NT2/D1 (cell line): ENCODE measurements at places on chromosomes 7 and 10.
A peak's percentile ranks its signal among the peaks of the same experiment; 100 is the strongest.

GRCh38 chr7:148620749-148621359 is 30.3 kb downstream of the C7orf33 start:
- DNase-seq: no peak

DNA sequence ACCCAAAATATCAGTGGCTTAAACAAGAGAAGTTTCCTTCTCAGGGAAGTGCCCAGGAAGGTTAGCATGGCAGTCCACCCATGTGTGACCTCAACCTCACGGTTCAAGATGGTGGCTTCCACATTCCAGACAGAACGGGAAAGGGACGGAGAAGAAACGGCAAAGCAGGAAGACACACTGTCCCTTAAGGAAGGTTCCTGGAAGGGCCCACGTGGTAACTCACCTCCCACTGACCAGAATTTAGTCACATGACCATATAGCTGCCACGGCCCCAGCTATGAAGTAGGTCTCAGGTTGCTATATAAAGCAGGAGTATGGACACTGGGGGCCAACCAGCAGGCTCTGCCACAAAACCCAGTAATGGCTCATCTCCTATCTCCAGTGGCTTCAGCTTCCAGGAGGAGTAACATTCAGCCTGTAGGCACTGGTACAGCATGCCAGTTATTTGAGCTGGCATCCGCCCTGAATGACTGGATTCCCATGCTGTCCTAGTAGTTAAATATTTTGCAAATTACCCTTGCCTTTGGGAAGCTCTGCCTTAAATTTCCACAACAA is 278.5 kb upstream of the KLF14 start:
- DNase-seq: no peak

- DNase-seq: no peak
Measured at GRCh38 chr7:137204246-137204645, 139.3 kb downstream of the PTN start.

DNA sequence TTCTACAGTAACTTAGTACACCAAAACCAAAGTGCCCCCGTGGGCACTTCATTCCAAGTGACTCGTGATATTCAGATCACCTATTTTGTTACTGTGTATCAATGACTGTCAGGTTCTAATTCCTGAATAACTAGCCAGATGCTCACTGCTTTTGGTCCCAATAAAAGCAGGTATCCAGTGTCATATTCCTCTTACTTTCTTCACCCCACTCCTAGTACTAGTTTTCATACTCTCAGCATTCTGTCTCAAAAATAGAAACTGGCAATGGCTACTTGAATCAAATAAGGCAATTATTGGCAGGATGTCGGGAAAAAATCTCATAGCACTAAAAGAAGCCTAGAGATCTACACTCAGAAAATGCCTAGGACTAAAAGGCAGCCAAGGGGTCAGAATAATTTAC is 84.6 kb downstream of the ZNF467 start:
- no peak for DNase-seq

GRCh38 chr7:152013974-152014373 is 11.5 kb upstream of the GALNT11 start:
- DNase-seq: no peak

GRCh38 chr7:46164629-46165028 is 243.6 kb upstream of the IGFBP3 start:
- no peak for DNase-seq

GRCh38 chr10:3691482-3691881 is 93.5 kb downstream of the KLF6 start:
- no peak for DNase-seq

- no peak for DNase-seq
Measured at GRCh38 chr7:26629696-26630095, 234.7 kb downstream of the SKAP2 start.

DNA sequence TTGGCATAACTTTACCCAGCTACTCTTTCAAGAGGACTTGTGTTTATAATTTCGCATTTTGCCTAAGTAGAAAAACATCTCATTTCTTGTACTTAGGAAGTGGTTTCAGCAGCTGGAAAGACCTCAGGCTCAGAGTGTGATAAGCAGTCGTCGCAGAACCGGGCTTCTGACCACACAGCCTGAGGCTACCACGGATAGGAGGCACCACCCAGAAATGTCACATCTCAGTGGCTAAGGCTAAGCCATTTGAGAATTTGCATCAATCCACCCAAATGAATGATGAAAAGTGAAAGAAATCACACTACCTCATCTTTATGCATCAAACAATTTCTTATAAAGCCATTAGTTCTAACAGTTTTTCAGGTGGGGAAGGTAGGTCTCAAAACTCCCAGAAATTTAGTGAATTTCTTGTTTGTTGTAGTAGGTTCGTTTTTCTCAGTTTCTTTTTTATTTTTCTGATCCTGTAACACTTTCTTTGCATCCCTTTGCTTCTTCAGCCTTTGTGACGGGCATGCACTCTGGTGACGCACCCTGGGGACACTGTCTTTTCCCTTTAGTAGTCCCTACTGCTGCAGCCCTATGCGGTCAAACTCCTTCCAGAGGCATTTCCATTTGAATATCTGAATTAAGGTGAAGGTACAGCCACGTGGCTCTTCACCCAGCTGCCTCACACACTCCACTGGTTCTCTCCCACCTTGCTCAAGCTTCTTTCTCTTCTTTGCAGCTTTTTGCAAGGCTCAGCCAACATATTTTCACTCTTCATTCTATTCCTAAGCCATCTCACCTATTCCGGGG is 68.5 kb downstream of the MAP3K8 start:
- no peak for DNase-seq

- DNase-seq: no peak
Measured at GRCh38 chr10:21510241-21511094, 15.0 kb downstream of the SKIDA1 start.

DNA sequence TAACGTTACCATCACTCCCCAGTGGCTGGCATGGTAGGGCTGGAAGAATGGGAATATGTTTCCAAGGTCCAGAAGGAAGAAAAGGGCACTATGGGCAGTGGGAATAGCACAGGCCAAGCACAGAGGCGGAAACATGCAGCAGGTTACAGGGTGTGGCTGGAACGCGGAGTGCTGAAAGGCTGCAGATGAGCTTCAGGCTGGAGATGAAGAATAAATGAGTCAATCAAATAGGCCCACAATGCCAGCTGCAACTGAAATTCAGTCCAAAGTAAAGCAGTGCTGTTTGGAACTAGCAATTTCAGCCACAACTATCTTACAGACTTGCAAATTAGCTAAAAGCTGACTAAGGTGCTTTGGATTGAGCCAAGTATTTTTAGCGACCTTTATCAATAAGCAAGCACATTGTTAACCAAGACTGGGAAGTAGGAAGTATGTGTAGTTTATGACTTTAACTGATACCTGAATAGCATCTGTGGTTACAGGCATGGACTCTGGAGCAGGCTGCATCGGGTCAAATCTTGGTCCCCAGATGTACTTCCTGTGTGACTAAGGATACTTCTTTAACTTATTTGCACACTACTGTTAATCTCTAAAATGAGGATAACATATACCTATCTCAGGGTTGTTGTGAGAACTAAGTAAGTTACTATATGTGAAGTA is 77.5 kb upstream of the CTTNBP2 start:
- DNase-seq: no peak

DNA sequence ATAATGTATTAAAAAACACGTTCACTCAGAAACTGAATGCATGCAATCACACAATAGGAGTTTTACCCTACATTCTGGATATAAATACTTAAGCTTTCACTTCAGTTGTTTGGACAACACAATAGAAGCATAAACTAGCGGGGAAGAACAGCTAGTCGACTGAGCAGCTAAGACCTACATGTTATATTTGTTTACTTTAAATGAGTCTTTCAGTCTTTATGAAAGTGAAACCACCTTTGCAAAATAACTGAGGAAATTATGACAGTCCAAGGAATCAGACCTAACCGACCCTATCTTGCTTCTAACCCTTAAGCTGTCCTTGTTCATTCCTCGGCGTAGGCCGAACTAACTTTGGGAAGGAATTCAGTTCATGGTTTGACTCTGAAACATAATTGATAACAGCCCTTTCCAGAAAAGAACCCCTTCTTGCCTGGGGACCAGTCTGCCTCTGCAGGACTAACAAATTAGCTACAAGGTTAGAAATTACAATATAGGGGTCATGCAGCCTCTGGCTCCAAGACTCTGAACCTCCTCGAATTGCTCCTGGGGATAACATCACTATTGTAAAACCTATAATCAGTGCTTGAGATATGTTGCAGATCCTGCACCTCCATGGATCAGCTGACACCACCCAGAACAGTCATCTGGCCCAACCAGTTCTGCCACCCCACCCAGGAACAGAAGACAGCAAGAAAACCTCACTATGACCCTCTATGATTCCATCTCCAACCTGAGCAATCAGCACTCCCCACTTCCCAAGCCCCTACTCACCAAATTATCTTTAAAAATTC is 185.1 kb upstream of the KLF6 start:
- no peak for DNase-seq

- DNase-seq: no peak
Measured at GRCh38 chr7:36747280-36748016, 23.2 kb upstream of the AOAH start.

GRCh38 chr10:43361547-43362190 is 9.8 kb upstream of the FXYD4 start:
- DNase-seq: no peak

- DNase-seq: no peak
Measured at GRCh38 chr7:106345421-106346166, 60.8 kb upstream of the NAMPT start.

DNA sequence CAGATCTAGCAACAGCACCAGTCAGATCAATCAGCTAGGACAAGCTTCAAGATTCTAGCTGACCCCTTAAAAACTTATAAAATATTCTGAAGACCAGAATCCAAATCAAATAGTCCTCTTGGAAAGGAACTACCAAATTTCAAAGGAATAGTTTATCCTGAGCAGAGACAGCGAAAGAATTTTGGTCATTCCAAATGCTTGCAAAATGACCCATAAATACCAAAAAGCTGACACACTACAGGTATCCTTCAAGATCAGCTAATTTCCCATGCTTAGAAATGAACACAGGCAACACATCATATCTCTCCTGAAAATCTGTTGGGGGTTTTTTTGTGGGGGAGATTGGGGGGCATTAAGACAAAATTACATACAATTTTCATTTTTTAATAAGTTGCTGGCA is 78.8 kb downstream of the PDSS1 start:
- no peak for DNase-seq

DNA sequence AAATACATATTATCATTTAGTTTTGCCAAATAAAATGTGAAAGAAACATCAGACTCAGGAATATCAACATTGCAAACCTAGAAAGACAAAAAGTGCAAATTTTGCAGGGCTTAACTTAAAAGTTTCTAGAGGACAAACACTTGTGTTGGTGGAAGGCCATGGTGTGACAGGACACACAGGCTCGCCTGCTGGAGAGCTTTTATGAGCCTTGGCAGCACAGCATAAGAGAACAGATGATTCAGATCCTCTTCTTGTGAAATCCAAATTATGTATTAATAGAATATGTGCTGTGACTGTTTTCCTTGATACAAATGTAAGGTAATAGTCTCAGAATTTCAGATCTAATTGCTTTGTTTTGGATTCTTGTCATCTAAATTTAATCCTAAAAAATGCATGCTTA is 72.9 kb upstream of the ABCB5 start:
- DNase-seq: no peak

- DNase-seq: no peak
Measured at GRCh38 chr7:28835800-28836199, 122.3 kb downstream of the TRIL start.

DNA sequence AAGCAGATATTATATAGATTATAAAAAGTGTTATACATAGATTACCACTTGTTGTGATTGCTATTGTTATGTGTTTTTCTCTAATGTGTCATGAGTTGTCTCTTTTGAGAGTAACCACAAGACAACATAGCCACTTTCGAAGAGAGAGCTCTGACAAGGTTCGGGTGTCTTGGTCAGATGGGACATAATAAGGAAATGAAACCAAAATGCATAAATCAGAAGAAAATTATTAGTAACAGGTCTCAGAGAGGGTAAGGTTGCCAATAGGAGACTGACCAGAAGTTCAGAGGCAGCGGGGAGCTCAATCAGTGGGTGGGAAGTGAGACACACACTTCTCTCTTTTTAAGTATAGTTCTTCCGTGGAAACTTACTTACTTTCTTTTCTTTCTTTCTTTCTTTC is 639.2 kb upstream of the POT1 start:
- no peak for DNase-seq

GRCh38 chr7:1632916-1633785 is 36.9 kb upstream of the ELFN1 start:
- DNase-seq: no peak

- DNase-seq: no peak
Measured at GRCh38 chr10:55470840-55471239, 669.8 kb upstream of the PCDH15 start.

- DNase-seq: no peak
Measured at GRCh38 chr10:58574058-58574457, 61.4 kb downstream of the BICC1 start.

- no peak for DNase-seq
Measured at GRCh38 chr10:107144490-107144889, 20.0 kb downstream of the SORCS1 start.

DNA sequence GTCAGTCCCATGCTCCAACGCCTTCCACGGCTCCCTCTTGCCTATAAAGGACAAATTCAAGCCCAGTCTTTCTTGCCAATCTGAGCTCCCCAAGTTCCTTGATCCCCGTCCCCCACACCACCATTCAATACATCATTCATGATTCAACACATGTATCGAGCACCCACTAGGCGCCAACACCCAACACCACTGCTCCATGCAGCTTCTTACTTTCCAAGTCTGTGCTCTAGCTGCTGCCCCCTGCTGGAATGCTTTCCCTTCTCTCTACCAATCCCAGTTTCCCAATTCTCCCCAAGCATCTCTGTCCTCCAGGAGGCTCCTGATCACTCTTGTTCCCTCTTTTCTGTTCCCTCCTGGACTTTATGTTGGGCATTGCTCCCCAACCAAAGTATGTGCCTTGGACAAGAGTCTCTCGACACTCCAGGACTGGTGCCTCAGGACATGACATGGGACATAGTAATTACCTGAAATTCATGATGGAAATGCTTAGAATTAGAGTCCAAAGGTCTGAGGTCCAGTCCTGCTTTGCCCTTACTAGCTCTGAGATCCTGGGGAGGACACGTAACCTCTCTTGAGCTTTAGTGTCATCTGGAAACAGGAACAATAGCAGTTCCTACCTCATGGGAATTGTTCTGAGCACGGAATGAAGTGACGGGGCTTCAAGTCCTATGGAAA is 172.7 kb downstream of the NEURL1 start:
- DNase-seq: no peak

DNA sequence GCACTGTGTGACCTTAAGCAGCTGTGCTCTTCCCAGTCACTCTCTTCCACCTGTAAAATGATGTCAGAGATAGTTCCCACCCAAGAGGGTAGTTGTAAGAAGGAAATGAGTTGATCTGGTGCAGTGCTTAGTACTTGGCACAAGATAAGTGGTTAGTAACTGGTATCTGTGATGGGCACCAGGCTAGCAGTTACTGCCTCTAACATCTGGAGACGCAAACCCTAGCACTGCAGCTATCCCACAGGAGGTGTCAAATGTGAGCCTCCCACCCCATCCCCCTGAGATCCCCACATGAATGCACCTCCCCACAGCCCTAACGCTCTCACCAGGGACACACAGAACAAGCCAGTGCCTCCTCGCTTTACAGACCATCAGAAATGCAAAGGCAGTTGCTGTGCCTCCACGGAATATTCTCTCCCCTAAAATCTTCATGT is 72.0 kb downstream of the KCNMA1 start:
- DNase-seq: no peak

GRCh38 chr7:123797673-123798531 is 47.1 kb upstream of the HYAL4 start:
- peak; percentile 30 for DNase-seq
